ENCODE measurements at places on chromosomes 16 and 17. TPM values are rescaled to one million over a fixed set of nuclear protein-coding genes. Genes with fewer than 3 reads are reported as not detected.
A peak's percentile ranks its signal among the peaks of the same experiment; 100 is the strongest.

- no peak overlapping the region for H3K27ac ChIP-seq
- H3K36me3 ChIP-seq: no peaks in the 10 kb centered on the region
- H3K4me3 ChIP-seq: no peak overlapping the region
- H3K27me3 ChIP-seq: no peaks in the 10 kb centered on the region
- no peaks in the 10 kb centered on the region for H3K4me1 ChIP-seq
- no peak for DNase-seq
These were observed 297.1 kb upstream of the MAF start for GRCh38 chr16:79897453-79898146.

DNA sequence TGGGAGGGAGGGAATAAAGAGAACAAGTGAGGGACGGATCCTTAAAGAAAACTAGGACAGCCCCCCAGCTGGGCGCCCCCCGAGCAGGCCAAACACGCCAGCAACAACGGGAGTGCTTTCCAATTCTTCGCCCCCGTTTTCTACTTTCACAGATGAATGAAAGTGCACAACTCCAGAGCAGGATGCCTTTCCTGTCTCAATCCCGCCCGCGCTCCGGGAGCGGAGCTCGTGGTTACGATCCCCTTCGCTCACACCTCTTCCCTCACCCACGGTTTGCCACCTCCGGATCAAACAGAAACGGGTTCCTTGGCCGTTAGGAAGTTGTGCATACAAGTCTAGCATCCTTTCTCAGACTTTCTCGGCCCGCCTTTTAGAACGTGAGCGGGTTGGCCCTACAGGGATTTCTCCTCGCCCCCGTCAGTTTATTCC lies 680 bp downstream of the SKA2 start:
- H3K27me3 ChIP-seq: no peaks in the 10 kb centered on the region
- H3K4me3 ChIP-seq: peak overlapping the region; percentile 63
- no peak for DNase-seq

SULT1A2 gene
- 1.3 TPM for total RNA-seq

DNA sequence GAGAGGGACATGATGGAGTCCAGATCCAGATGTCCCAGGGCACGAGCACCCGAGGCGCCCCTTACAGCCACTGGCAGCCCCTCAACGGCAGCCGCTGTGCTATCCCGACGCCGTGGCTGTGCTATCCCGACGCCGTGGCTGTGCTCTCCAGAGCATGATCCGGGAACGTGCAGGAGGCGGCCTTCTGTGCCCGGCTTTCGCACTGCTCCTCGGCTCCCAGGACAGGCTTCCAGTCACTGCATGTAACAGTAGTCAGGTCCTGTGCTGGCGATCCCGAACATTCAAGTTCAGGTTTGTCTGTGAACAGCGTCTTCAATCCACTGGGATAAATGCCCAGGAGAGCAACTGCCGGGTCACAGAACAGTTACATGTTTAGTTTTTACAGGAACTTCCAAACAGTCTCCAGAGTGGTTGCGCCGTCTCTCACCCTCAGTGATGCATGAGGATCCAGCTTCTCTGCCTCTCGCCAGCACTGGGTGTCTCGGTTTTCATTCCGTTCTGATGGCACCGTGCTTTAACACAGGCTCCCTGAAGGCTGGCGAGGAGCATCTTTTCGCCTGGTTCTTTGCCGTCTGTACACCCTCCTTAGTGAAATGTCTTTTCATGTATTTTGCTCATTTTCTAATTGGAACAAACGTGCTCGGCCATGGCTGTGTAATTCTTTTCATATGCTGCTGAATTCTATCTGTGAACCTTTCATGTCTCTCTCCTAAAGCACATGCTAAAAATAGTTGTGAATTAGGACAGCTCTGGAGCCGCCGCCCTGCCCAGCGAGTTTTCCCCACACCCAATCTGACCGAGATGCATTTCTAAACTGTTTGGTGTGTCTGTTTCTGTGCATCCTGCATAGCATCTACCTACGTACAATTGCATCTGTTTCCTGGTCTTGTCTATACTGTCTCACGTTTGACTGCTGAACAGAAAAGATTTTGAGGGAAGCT lies 72.6 kb upstream of the METRNL start:
- H3K4me1 ChIP-seq: peaks cover 4% of the 10 kb centered on the region
- no peak overlapping the region for H3K27ac ChIP-seq
- H3K36me3 ChIP-seq: no peaks in the 10 kb centered on the region
- H3K4me3 ChIP-seq: peak overlapping the region; percentile 15
- no peak for DNase-seq

CYGB gene
- total RNA-seq: 37.9 TPM

- no peak for DNase-seq
- no peak overlapping the region for H3K4me3 ChIP-seq
- no peaks in the 10 kb centered on the region for H3K36me3 ChIP-seq
- no peak overlapping the region for H3K27ac ChIP-seq
These were observed 7.1 kb upstream of the CORO6 start for GRCh38 chr17:29629839-29630238.

Measured in heart left ventricle (tissue), 16 donors.